HEK293T (cell line): ENCODE measurements at places on chromosomes 13 and 19.

- DNase-seq = peak; percentile 65
Observed at GRCh38 chr19:4524808-4525562, 6.7 kb upstream of the PLIN4 start.

- no peak for DNase-seq
Observed at GRCh38 chr13:59458908-59459579, 704.7 kb downstream of the DIAPH3 start.

DNA sequence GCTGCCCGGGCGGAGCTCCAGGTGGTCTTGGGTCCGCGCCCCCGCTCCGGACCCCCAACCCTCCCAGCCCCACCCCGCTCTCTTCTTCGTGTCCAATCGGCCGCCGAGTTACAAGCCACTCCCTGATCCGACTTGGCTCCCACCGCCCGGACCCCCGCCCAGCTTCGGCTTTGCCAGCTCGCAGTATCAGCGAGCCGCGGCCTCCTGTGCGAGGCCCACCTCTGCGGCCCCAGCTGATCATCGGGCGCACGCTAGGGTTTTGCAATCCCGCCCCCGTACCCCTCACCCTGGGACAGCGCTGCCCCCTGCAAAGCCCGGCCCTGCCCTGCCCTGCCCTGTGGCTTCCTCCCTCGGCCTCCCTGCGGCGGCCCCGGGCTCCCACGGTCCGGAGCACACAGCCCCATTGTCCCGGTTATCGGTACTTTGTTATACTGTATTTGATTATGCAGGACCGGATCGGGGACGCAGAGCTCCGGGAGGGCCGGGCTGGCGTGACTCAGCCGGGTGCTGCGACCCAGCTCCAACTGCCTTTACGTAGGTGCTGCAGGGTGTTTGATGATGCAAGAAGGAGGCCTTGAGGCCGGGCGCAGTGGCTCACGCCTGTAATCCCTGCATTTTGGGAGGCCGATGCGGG is 598 bp upstream of the LPAR2 start:
- no peak for DNase-seq

DNA sequence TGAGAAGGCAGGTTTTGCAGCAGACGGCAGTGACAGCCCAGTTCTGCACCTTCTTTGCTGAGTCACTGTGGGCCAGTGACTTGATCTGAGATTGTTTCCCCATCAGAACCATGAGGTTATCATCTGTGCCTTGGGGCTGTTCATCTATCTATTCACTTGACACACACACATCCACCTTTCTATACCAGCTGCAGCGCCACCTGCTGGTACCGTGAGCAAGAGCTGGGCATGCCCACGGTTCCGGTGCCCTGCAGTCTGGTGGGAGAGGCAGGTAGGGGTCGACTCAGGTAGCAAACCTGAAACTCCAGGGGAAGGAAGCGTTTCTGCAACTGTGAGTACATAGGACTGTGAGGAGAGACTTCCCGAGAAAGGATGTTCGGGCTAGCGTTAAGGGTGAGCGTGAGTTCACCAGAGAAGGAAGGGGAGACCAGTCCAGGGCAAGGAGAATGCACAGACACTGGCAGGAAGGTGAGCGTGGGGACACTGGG is 7.5 kb upstream of the LIN7B start:
- DNase-seq = no peak
